Muscle of arm (tissue), 14 donors: ENCODE measurements at places on chromosomes 6 and 20. TPM values are rescaled to one million over a fixed set of nuclear protein-coding genes. Genes with fewer than 3 reads are reported as not detected.

DNA sequence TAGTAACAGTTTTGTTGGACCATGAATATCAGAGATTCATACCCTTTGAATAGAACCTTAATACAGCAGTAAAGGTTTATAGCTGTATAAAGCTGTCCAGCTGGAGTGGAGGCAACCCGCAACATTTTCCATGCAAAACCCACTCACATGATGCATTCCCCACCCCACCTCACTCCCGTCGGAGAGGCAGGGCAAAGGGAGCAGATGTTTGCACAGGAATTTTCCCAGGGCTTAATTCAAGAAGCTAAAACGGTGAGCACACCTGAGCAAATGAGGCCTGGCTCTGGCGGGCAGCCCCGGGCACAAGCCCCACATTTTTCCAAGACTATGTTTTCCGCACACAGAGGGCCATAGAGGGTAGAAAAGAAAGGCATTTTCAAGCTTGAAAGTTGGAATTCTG is 191.7 kb downstream of the FOXC1 start:
- DNase-seq: no peak

DNA sequence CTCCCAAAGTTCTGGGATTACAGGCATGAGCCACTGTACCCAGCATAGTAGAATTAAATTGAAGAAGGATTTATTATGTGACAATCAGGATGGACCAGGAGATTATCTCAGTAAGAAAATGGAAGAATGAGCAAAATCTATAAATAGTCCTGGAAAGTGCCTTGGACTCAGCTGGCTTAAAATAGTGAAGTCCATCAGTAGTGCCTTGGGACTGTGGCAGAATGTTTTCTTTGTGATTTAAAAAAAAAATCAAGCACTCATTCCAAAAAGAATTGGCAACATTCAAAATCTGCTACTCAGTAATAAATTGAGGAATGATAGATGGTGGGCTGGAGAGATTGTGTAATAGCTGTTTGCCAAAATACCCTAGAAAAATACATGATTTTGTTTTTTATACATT is 37.0 kb upstream of the MAS1 start:
- DNase-seq: no peak

DNA sequence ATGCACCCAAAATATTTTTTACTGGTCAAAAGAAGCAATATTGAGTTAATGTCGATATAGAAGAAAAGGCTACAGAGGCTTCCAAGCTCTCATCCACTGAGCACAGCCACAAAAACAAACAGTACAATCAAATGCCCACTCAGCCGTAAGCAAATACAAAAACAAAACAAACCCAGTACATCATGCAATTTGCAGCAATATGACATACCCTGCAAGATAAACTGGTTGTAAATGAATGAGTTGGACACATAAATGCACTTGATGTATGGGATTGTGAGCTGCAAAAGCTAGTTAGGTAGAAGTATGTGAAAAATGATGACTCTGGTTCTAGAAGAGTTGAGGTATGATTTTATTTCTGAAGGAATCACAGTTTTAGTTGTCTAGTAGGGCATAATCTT is 83.9 kb downstream of the SESN1 start:
- DNase-seq: no peak

- no peak for DNase-seq
Measured at GRCh38 chr6:56514395-56514794, 128.3 kb downstream of the DST start.

DNA sequence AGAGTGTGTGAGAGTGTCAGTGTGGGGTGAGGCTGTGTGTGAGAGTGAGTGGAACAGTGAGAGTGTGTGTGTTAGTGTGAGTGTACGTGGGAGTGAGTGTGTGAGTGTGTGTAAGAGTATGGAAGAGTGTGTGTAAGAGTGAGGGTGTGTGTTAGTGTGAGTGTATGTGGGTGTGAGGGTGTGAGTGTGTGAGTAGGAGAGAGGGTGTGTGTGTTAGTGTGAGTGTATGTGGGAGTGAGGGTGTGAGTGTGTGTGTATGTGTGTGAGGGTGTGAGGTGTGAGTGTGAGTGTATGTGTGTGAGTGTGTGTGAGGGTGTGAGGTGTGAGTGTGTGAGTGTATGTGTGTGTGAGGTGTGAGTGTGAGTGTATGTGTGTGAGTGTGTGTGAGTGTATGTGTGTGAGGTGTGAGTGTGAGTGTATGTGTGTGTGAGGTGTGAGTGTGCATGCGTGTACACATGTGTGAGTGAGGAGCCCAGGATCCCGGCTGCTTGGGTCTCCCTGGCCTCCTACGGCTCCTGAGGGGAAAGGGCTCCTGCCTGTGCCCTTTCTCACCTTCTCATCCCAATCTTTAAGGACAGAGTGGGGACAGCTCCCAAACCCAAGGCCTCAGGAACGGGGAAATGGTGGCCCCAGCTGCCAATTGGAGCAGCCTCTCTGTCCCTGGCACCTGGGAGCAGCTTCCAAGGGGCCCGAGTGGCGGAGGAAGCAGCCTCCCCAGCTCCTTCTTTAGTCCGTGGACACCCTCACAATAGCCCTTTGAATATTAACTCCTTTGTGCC is 100.2 kb downstream of the PSMB1 start:
- no peak for DNase-seq

DNA sequence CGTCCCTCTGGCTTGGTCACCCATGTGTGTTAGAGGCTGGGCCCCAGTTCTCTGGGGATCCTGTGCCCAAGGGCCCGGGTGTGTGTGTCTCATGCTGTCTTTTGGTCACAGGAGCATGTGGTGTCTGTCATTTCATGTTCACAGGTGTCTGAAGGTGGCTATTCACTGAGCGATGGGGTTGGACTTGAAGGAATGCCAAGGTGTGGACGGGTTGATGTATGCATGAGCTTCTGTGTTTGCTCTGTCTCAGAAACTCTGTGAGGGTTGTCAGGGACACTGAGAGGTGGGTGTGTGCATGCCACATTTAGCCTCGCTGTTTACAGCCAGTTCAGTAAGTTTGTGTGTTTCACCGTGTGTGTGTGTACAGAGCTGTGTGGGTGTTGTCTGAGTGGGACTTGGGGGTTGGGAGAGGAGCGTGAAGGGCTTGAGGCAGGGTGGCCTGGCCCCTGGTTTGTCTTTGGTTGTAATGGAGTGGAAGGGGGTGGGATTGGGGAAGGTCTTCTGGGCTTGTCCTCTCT is 1.2 kb downstream of the DDR1 start:
- DNase-seq: peak; percentile 26

- DNase-seq: peak; percentile 69
Measured at GRCh38 chr20:20894753-20895152, 182.3 kb upstream of the RALGAPA2 start.

GRCh38 chr20:31704225-31705119 is 18.2 kb downstream of the BCL2L1 start:
- DNase-seq: no peak

DNA sequence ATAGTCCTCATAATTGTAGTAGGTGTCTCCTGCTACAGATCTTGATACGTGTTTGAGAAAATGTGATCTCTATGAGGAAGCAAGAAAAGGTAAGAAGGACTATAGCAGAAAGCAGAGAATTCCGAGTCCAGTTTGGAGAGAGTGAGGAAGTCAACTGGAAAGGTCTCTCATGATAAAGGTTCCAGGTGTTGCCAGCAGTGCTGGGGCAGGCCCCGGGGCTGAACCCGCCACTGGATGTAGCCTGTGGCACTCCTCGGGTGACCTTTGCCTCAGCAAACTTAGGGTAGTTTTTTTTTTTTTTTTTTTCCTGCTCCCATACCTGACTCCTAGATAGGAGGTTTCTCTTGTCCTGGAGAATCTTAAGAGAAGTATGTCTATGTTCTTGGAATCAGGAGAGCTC is 62.8 kb downstream of the FAM120B start:
- no peak for DNase-seq

- DNase-seq: no peak
Measured at GRCh38 chr6:134082191-134082590, 29.8 kb upstream of the SLC2A12 start.

GRCh38 chr6:28960846-28961500 is 37.2 kb upstream of the TRIM27 start:
- DNase-seq: no peak

Gene FRK
- polyA plus RNA-seq: 1.1 TPM

Gene FNDC11
- polyA plus RNA-seq: not detected

Gene BPIFA1
- polyA plus RNA-seq: not detected

Gene KCNQ5
- 1.6 TPM for polyA plus RNA-seq

Gene ADGRF5
- 25.5 TPM for polyA plus RNA-seq

Gene PRDM13
- not detected for polyA plus RNA-seq
